CD4-positive, alpha-beta T cell treated with Interleukin-1 beta for 1 hour (primary cell): ENCODE measurements at places on chromosomes 2 and 18.

GRCh38 chr2:54914637-54915036 lies 135.6 kb downstream of the RTN4 start:
- DNase-seq, result no peak

DNA sequence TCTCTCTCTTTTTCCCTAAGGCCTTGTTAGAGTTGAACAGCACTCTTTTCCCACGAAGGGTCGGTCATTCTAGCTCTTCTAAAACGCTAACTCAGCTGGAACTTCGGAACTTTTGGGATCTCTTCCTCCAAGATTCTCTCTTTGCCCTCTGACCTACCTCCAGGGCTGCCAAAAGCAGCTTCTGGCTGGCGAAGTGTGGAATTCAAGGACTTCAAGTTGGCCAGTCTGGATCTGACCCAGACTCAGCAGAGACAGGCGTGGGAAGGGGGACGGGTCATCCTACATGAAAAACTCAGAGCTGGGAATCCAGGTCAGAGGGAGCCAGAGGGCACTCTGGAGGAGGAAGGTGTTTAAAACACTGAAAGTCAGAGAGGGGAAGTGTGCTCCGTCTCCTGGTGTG lies 305.5 kb upstream of the HDAC4 start:
- no peak for DNase-seq

GRCh38 chr2:95029898-95030341 lies 4.4 kb downstream of the MAL start:
- no peak for DNase-seq

- no peak for DNase-seq
Observed at GRCh38 chr2:125842041-125842440, 813.9 kb upstream of the GYPC start.

DNA sequence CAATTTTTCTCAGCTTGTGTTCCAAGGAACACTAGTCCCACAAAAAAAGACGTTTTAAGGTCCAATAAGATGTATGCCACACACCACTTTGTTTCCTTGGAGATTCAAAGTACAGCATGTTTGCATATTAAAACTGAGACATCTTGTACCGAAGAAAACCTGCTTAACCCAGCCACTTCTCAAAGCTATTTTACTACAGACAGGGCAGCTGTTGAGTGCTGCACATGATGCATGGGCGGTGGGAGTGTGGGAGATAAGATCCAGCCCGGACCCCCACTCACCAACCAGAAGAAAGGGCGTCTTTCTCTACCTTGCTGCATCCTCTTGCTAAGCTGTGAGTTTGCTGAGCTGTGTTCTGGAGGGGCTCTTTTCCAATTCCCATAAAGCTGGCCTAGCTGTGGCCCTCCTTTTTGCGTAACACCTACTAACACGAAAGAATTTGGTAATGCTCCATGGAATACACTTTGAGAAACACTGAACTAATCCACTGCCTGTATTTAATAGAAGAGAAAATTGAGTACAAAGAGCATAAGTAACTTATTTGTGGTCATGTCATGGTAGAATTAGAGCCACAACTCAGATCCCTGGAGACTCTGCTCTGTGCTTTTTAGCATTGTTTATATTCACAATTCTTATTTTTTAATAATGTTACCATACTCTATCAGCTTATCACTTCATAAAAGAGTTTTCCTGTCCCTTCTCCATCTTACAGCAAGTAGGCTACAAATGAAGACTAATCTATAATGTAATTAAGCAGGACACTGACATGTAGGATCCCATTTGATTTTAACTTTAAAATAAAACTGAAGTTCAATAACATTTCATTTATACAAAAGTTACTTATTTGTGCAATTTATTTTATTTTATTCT lies 90.0 kb downstream of the PLEKHM3 start:
- no peak for DNase-seq

DNA sequence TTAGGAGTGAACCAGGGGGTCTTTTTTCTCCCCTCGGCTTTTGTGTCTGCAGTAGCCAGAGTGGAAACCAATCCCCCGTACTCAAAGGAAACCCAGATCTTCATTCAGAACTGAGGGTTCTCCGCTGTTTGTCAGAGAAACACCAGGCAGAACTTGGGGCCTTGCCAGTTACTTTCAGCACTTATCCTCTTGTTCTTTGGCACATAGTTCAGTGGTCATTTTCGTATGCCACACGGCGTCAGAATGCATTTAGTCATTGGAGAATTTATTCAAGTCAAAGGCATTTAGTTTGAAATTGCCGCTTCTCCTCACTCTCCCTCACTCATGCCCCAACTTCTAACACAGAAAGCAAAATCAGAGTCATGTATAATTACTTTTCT lies 102.9 kb downstream of the CABLES1 start:
- DNase-seq, result no peak

GRCh38 chr2:97967216-97967592 lies 28.5 kb downstream of the TMEM131 start:
- DNase-seq, result no peak

DNA sequence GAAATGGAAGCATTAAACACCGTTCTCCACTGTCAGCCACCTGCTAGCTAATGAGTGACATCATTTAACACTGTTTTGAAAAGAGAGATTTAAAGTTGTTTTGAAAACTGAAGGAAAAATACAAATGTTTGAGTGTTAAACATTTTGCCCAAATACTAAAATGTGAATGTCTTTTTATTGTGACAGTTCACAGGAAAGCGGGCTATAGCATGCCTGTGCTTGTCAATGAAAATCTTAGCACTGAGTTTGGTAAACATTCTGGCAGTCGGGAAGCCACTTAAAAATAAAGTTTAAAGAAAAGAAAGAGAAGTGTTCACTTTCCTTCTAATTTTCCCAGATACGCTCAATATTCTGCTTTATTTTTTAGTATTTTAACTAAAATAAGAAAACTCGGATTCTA lies 40.3 kb upstream of the SMIM21 start:
- DNase-seq, result no peak

DNA sequence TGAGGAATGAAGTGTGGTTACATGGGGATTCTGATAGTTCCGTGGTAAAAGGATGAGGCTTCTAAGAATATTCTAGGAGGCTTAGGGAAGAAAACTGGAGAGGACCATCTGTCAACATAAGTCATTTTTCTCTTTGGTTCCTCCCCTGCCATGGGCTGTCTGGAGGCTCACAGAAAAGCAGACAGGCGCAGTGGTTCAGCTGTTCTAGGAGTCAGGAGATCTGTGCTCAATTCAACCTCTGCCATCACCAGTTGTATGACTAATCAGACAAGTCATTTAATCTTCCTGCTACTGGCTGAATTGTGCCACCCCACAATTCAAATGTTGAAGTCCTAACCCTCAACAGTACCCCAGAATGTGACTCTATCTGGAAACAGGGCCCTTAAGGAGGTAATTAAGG lies 36.4 kb downstream of the ADAM17 start:
- DNase-seq, result no peak

DNA sequence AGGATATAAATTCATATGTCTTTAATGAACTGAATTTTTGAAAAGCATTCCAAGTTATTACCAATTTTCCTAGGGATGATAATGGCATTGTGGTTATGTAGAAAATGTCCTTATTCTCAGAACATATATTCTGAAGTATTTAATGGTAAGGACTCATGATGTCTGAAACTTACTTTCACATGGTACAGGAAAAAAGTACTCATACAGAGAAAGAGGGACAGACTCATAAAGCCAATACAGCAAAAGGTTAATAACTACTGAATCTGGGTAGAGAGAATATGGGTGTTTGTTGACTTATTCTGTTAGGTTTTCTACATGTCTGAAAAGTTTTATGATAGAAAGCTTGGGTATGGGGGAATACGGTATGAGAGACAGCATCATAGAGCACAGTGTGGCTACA lies 84.3 kb upstream of the SERTAD2 start:
- no peak for DNase-seq

GRCh38 chr2:113890253-113891235 lies 655 bp downstream of the ACTR3 start:
- DNase-seq, result peak; percentile 81

- no peak for DNase-seq
Observed at GRCh38 chr2:11365096-11365879, 20.9 kb upstream of the ROCK2 start.

DNA sequence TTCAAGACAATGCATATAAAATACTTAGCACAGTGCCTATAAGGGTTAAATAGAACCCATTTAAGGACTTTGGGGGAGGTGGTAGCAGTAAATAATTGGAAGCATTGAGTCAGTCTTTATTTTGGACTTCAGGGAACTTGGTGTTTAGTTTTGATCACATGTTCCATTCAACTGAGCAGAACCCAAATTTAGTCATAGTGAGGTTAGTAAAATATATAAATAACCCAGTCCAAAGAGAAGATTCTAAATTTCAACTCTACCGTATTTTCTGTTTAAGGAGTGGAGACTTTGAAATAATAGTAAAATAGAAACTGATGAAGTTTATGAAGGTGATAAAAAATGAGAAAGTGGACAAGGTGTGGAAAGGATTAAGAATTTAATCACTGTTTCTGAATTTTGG lies 19.7 kb downstream of the TWSG1 start:
- no peak for DNase-seq

- DNase-seq, result no peak
Observed at GRCh38 chr2:207286106-207286505, 120.4 kb upstream of the KLF7 start.

DNA sequence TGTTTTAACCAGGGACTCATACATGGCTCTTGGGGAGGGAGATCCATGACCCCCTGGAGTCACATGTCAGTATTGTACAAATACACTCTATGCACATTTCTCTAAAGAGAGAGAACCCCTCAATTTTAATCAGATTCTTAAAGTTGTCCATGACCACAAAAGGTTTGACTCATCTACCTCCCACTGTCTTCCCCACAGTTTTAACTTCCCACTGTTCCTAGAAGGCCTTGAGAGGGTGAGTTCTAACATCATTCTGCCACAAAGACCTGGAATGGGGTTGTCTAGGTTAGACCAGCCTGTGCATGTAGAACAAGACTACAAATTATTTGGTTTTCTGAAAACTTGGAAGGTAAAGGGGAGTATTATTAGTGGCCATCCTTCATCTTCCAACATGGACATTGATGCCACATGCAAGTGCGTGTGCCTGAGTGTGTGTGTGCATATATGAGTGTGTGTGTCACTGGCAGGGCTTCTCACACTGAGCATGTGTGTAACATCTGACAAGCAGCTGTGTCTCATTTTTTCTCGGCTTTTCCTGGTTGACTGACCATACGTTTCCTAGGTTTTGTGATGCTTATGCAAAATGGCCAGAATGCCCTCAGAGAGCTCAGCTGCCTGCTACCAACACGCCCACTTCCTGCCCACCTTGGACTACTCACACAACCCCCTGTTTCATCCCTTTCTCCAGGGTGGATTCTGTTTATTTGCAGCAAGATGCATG lies 94.6 kb upstream of the LGALSL start:
- DNase-seq, result no peak

- DNase-seq, result no peak
Observed at GRCh38 chr18:68428661-68429060, 286.2 kb downstream of the TMX3 start.

- DNase-seq, result no peak
Observed at GRCh38 chr2:75276093-75277029, 77.0 kb upstream of the TACR1 start.

GRCh38 chr2:167140767-167141166 lies 252.5 kb downstream of the XIRP2 start:
- DNase-seq, result no peak

DNA sequence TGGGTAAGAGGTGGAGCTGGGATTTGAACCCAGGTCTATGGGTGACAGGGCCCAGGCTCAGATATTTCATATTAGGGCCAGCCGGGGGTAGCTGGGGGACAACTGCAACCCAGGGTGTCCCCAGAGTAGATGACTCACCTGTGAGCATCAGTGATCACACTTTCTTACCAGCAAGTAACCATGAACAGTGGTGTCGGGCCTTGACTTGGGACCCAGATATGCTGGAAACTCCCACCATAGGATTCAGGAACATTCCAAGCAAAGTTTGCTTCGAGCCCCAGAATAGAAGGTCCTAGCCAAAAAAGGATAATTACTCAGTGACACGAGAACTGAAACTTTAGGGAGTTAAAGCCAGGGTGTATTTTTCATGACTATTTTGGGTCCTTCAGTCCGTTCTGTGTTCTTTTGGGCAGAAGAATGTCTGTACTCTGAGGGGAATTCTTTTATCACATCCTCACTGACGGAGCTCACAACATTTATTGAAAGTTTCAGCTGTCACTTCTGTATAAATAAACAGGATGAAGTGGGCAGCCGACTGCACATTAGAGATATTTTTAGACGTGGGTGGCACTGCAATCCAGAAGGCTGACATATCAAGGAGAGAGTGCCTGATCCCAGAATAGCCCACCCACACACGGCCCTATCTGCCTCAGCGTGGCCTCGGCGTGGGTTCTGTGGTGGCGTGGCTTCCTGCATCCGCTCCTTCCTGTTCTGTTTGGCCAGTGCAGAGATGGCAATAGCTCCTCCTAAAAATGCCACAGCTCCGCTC lies 45.6 kb downstream of the RAMP1 start:
- DNase-seq, result peak; percentile 15

- DNase-seq, result no peak
Observed at GRCh38 chr2:20164061-20164733, 60.7 kb downstream of the SDC1 start.

DNA sequence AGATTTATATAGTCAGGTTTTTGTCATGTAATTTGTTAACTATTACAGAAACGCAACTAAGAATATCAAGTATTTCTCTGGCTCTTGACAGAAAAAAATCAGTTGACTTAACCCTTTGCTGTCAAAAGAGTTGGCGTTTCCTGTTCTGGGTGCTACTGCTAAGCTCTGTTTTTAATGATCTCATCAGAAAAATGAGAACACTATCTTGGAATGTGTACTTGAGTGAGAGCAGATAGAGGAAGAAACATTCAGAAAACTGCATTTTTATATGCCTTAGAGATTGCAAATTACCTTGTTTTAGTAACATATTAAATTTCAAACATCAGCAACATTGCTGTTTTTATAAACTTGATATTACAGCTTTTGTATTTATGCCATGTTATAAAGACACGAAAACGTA lies 297.9 kb downstream of the RDH14 start:
- DNase-seq, result no peak

- no peak for DNase-seq
Observed at GRCh38 chr2:53826587-53827397, 33.0 kb downstream of the GPR75 start.

GRCh38 chr2:153917570-153917969 lies 45.8 kb downstream of the GALNT13 start:
- no peak for DNase-seq

GRCh38 chr2:62738981-62739936 lies 33.7 kb downstream of the EHBP1 start:
- DNase-seq, result no peak

DNA sequence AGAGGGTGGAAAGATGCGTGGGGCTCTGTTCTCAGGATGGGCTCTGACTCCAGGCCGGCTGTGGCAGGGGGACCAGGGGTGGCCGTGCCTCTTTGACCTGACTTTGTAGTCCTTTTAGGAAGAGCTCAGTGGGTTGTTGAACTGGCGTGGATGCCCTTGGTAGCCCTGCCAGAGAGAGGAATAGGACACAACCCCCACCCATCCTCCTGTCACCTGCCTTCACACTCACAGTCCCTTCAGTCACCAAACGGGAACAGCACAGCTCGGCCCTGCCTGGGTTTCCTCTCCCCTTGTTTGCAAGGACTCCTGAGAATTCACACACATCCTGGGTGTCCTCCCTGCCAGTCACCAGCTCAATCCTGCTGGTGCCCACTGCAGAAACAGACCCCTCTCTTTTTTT lies 20.1 kb upstream of the MRPL33 start:
- no peak for DNase-seq
